Germinal center (tissue), 1 donor: ENCODE measurements at places on chromosomes 5 and 9.

DNA sequence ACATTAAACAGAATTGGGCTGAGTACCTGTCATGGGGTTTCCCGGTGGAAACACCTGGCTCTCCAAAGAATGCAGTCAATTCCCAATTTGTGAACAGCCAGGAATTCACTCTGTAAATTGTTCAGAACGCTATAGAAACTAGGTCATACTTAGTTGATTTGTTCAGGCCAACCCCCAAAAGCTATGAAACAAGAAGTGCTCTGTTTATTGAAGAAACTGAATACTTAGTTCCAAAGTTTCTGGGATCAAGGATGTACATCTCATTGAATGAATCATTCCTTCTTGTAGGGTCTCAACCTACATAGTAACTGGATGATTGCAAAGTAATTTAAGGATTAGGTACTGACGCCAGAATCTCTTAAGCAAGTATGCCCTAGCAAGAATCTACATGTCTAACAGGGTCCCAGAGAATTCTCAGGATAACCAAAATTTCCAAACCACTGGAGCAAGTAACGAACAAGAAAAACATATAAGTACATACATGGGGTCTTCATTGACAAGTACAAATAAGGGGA is 659 bp upstream of the TUSC1 start:
- DNase-seq, result no peak

GRCh38 chr5:92562065-92562464 is 1019.0 kb downstream of the NR2F1-AS1 start:
- no peak for DNase-seq

DNA sequence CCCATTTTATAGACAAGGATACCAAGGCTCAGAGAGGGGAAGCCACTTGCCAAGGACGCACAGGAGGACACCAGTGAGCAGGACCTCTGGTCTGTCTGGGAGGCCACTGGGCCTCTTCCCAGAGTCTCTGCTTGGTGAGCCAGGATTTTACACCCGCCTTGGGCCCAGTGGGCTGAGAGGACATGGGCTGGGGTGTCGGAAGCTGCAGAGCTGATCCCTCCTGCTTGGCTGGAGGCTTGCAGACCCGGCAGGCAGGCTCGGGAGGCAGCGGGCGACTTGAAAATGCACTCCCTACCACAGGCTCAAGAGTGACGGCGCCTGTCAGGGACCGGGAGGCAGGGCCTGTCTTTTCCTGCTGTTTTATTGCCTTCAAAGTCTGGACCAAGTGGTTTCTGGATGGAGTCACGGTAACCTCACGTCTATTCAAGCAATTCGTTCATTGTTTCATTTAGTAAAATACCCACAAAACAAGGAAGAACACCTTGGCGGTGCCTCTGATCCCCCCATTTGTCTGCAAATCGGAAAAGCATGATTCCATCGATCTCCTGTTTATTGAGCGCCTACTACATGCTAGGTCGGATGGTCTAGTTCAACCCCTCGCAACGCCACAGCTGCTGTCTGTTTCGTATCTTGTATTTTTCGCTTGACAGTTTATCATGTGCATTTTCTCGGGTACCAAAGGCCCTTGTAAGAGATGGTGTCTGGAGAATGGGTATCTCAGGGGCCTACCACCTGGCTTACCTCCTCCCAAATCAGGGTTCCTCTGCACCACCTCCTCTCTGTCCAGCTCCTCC is 108.1 kb upstream of the IER5L start:
- DNase-seq, result no peak

DNA sequence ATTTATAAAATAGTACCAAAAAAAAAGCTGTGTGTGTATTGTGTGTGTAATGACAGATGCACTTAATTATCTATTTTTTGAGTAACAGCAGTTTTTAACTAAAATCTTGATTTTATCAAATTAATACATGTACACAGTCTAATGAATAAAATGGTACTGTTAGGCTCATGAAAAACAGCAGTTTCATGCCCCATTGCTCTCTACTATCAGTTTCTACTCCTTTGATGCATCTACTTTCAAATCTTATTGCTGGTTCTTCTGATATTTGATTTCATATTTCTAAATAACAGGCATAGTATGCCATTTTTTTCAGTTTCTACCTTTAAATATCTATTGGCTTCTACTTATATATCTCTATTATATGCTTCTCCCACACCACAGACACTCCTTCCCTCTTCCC is 117.4 kb downstream of the CCDC171 start:
- DNase-seq, result no peak

DNA sequence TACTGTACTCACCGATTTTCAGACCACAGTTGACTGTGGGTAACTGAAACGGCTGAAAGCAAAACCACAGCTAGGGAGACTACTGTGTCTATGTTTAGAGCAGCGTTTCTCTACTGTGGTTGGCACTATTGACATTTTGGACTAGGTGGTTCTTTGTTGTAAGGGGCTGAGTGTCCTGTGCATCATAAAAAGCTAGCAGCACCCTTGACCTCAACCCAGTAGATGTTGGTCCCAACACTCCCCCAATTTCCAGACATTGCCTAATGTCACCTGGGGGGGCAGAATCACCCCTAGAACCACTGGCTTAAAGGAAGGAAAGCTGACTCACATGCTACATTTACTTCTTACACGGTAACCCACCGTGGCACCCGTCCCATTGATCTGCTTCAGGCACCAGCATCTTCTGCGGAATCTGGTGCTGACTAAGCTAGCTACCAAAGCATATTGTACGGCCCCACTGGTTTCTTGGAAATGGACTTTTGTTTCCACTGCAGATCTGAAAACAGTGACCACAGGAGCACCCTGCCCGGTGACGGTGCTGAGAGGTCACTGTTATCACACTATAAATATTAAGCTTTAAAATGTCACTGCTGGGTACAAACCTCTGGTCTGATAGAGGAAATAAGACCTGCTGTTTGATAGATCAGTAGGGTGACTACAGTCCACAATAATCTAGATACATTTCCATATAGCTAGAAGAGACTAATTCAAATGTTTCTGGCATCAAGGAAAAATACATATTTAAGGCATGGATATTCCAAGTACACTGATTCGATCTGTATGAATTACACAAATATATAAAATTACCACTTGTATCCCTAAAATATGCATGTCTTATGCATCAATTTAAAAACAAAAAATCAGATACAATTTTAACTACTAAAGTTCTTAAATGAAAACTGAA is 151.4 kb downstream of the HSD17B3 start:
- DNase-seq, result no peak

DNA sequence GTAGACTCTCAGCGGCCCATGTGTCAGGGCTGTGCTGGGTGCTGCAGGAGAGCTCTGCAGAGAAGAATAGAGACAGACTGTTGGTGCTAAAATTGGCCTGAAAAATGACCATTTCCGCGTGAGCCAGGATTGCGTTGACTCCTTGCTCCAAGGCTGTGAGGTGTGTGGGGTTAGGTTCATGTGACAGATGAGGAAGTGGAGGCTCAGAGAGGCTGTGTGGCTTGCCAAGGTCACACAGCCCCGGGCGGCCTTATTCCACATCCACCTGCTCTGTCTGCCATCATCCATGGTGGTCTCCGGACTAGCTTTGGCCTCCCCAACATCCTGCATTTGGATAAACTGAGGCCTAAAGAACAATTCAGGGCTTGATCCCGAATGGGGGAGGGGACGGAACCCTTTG is 15.2 kb downstream of the NEK6 start:
- DNase-seq, result no peak
